ENCODE measurements at places on chromosomes 3 and 15.

DNA sequence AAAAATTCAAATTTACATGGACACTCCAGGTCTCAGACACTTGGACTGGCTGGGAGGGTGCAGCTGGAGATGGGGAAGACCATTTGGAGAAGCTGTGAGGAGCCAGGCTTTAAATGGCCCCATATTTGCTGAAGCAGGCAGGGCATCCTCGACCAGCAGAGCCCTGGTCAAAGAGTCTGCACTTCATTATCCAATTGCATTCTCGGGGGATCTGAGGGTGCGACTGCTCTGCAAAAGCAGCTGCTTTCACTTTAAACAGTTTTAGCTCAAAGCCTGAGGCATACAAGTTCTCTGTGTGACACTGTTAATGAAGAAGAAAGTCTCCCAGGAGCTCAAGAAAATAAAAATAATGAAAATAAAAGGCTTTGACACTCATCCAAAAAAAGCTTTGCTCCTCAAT, 98.0 kb upstream of the SLC25A36 start:
- DNase-seq: no peak

GRCh38 chr15:52290800-52291199, 4.8 kb downstream of the MYO5C start:
- no peak for DNase-seq

DNA sequence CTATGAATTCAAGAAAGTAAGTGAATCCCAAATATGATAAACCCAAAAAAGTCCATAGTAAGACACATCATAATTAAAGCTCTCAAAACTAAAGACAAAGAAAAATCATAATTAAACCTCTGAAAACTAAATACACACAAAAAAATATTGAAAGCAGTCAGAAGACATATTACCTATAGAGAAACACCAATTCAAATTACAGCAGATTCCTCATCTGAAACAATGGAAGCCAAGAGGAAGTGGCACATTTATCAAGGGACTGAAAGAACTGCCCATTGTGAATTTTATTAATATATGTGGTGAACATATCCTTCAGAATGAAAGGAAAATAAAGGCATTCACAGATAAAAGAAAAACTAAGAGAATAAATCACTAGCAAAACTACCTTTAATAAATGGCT, 128.2 kb downstream of the SCAPER start:
- DNase-seq: no peak

GRCh38 chr3:120816728-120817127, 74.2 kb downstream of the GTF2E1 start:
- DNase-seq: no peak

- DNase-seq: no peak
These were observed 57.5 kb upstream of the MEF2A start for GRCh38 chr15:99508311-99508645.
